ENCODE measurements at places on chromosomes 12 and 14.

DNA sequence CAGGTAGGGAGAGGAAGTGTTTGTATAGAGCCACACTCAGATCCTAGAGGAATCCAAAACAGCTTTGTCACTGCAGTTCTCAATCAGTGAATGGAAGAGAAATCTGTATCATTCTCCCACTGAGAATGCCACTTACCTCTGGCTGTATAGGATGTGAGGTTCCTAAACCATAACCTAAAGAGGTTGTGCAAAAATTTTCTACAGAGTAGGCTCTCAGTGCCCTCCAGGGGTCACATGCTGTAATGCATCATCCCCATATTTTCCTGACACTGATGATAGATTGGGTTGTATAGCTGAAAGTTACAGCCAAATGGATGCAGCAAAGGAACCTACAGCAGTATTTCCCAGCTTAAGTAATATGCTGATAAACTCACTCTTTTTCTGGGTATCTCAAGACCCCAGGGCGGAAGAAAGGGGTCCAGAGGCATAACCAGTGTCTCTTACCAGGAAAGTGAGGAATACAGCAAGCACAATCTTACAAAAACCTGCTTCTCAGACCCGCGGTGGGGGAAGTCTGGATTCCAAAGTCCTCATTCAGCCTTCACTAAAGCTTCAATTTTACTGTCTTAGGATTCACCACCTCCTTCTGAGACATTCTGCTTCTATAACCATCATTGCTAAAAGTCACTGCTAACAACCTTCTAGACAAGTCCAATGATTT lies 3.8 kb downstream of the BCDIN3D start:
- peak; percentile 50 for DNase-seq

DNA sequence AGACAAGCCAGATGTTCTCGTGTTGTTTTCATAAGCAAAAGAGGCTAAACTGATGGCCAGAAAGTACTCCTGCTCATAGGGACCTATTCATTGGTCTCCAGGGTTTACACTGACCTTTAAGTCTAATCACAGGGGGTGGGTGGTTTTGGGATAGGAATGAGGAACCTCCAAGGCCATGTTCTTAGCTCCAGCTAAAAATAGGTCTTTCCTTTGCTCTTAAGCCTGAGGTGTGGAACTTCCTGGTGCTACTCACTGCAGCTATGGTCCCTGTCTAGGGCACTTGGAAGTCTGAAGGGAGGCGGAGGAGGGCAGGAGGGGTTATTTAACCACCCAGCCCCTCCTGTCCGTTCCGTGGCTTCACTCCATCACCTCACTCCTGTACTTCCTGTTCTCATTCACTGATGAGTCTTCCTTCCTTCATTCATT lies 18.6 kb downstream of the GPRC5A start:
- no peak for DNase-seq

DNA sequence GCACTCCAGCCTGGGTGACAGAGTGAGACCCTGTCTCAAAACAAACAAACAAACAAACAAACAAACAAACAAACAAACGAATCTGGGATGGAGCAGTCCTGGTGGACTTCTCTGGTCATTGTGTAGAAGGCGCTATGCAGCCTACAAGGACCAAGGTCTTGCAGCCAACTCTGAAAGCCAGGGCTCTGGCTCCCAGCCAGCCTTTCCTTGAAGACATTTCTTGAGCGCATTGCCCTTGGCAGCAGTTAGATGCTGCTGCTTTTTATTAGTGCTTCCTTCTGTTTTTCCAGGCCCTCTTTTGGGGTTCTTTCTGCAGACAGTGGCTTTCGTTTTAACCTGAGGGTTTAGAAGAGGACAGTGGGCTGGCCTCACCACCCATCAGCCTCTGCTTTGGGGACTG lies 20.2 kb downstream of the CCDC177 start:
- DNase-seq = no peak

- no peak for DNase-seq
These were observed 12.1 kb downstream of the NKX2-1 start for GRCh38 chr14:36507847-36508417.

- no peak for DNase-seq
These were observed 101.5 kb upstream of the USP15 start for GRCh38 chr12:62158461-62159360.

DNA sequence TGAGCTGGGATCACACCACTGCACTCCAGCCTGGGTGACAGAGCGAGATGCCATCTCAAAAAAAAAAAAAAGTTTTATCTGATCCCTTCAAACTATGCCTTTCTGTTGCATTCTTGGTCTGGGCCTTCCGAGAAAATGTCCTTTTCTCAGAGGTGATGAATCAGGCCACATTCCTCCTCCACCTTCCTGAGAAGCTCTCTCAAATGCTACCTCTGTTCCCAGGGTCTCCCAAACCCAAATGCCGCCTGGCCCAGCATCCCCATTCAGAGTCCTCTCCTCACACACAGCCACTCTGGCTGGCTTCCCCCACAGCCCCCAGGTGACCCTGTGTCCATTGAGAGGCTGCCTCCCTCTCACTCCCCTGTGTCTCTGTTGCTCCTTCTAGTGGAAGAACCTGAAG lies 19.7 kb upstream of the TMED10 start:
- DNase-seq = no peak

GRCh38 chr12:5807514-5808219 lies 137.4 kb downstream of the ANO2 start:
- DNase-seq = no peak

DNA sequence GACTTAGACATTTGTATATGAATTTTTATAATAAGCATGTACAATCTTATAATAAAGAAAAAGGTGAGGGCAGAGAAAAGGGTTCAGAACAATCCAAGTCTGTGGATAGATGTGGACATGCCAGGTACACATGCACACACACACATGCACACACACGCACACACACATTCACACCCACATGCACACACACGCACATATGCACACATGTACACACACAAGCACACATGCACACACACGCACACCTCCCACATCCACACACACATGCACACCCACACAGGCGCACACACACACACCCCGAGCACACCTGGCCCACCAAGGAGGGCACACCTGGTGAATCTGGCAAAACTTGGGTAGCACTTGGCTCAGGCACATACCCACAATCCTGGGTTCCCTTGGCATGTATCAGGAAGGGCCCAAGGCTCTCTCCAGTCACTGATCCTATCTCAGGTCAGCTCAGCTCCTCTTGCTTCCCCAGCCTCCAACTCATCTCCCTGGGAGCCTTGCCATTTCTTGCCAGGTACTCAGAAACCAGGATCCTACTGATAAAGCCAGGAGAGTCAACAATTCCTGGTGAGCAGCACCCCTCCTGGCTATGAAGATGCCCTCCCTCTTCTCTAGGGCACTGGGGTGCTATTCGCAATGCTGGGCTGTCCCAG lies 18.6 kb upstream of the TMEM106C start:
- no peak for DNase-seq

GRCh38 chr14:73176685-73177084 lies 40.4 kb downstream of the PSEN1 start:
- DNase-seq = no peak
